Activated CD4-positive, alpha-beta T cell treated with anti-CD3 and anti-CD28 coated beads, Interleukin-2, amount 50 U/mL, for 4 hours (primary cell): ENCODE measurements at places on chromosomes 12 and 14.
A peak's percentile ranks its signal among the peaks of the same experiment; 100 is the strongest.

- DNase-seq, result no peak
These were observed 209.7 kb upstream of the BMP4 start for GRCh38 chr14:54166049-54166950.

GRCh38 chr12:108580531-108580930 lies 17.4 kb downstream of the TMEM119 start:
- no peak for DNase-seq

GRCh38 chr12:118061873-118062843 lies 1.2 kb upstream of the WSB2 start:
- no peak for DNase-seq

- no peak for DNase-seq
These were observed 117.5 kb downstream of the VRK1 start for GRCh38 chr14:96914571-96915128.

DNA sequence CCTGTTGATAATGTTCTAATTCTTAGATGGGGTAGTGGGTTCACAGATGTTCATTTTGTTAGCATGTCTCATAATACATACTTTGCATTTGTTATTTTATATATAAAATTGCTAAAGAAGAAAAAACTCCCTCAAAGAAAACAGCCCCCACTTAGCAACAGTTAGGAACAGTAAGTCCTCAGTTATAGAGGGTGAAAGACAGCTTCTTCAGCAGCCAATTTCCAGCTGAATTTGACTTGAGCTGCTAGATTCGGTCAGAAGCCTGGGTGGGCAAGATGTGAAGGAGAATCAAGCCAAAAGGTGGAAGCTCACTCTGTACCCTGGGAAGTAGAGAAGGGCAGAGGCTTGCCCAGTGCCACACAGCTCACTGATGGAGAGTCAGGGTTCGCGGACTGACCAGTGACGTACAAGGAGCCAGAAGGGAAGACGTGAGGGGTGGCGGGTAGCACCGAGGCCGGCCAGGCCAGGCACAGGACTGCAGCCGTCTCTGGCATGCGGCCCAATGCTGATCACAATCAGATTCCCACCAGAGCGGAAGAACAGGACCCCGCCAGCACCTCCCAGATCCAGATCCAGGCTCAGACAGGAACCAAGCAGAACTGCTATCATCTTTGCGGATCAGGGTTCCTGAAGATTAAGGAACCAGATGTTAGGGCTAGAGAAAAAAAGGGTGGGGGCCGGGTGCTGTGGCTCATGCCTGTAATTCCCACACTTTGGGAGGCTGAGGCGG lies 30.4 kb upstream of the VWF start:
- DNase-seq, result no peak

DNA sequence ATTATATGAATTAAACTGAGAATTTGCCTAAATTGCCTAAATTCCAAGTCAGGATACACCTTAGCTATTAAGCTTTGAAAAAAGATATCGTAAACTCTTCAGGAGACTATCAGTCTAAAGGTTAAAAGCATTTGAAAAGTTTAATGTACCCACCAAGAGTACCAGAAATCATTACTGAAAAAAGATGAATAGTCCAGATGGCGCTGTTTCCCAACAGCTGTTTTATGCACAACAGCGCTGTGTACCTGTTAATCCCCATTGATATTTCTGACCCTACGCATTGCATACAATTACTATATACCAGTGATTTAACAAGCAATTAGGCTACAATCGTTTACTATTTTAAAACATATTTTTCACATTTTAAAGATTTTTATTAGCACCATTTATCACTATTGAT lies 185.0 kb downstream of the PLCZ1 start:
- DNase-seq, result no peak

DNA sequence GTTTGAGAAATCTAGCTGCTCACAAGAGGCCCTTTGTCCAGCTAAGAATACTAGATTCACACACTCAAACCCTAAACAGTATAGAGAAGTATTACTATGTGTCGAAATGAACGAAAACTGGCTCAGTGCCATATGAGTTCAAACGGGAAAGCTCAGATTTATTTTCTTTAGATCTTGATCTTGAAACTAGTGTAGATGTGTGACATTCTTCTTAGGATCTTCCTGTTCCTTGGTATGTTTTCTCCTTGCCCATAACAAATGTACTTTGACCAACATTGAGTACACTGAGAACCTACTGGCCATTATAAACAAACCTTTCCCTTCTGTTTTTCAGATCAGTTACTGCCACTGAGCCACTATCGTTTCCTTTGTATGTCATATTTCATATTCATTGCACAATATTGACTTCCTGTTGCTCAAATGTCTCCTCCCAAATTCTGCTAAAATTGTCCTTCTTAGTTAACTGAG lies 21.3 kb downstream of the MYBPC1 start:
- DNase-seq, result no peak

GRCh38 chr14:50531595-50532501 lies 521 bp downstream of the MAP4K5 start:
- peak; percentile 11 for DNase-seq

DNA sequence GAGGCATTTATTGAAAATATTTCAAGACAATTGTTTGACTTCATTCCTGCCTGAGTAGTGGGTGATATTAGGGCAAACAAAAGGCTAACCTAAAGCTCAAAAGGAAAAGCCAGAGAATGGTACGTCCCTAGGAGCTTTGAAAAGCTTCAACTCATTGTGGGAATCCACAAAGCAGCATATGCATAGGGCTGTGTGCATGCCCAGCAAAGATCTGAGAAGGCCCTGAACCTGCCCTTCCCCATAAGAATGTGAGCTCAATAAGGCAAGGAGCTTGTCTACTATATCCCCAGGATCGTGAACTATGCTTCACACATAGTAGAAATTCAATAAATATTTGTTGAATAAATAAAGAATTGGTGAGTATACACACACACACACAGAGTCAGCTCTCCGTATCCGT lies 19.1 kb upstream of the RAD52 start:
- DNase-seq, result no peak

- no peak for DNase-seq
These were observed 5.2 kb upstream of the ATG14 start for GRCh38 chr14:55416866-55417265.

GRCh38 chr14:64929014-64929359 lies 13.6 kb downstream of the GPX2 start:
- DNase-seq, result no peak
